CD4-positive, alpha-beta T cell treated with Interferon gamma for 1 hour (primary cell): ENCODE measurements at places on chromosomes 4 and X.

DNA sequence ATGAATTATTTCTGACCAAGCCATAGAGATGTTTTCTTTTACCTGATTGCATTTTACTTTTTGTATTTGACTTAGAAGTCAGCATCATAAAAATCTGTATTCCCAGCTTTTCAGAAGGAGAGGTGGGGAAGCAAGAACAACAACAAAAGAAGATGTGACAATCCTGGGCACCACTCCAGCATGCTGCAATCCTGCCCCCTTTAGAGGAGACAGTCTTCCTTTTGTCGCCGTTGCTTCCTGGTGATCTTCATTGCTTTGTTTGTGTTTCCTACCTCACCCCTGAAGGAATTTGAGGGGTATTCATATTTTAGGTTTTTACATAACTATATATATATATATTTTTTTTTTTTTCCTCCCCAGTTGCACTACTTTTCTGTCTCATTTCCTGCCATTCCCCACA, 3.7 kb downstream of the QRFPR start:
- no peak for DNase-seq

DNA sequence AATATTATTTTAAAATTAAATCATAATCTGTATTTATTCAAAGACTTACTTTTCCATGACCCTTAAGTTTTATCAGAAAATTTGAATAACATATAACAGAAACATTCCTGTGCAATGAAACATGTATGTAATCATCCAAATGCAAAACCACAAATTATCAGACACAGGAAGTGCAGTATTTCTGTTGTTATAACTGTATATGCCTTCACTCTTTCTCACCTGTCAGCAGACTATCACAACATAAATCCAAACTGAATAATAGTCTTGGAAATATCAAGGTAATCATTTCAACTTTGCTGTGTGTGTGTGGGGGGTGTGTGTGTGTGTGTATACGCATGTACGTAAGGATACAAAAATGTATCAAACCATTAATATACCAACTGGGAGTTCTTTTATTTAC, 285.9 kb downstream of the SLC7A11 start:
- no peak for DNase-seq

- DNase-seq = no peak
These were observed 321.0 kb upstream of the CPEB2 start for GRCh38 chr4:14681330-14681729.

- no peak for DNase-seq
These were observed 258.2 kb upstream of the CXorf51A start for GRCh38 chrX:147072747-147073146.

GRCh38 chr4:18180122-18180521, 158.6 kb upstream of the LCORL start:
- DNase-seq = no peak

DNA sequence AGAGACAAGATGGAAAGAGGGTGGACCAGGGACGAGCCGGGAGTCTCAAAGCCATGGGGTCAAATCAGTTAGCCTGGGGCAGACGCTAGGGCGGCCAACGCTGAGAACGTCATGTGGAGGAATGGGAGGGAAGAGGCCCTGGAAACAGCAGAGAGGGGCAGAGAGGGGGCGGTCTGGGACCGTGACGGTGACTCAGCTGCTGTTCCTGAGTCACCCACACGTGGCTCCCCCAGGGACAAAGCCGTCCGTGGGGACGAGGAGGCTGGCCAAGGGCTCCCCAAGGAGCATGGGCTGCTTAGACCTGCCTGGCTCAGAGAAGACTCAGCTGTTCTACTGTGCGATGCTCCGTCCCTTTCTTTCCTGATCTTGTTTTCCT, 108.4 kb upstream of the LRPAP1 start:
- DNase-seq = no peak
